ENCODE measurements at places on chromosomes 3 and 15.

DNA sequence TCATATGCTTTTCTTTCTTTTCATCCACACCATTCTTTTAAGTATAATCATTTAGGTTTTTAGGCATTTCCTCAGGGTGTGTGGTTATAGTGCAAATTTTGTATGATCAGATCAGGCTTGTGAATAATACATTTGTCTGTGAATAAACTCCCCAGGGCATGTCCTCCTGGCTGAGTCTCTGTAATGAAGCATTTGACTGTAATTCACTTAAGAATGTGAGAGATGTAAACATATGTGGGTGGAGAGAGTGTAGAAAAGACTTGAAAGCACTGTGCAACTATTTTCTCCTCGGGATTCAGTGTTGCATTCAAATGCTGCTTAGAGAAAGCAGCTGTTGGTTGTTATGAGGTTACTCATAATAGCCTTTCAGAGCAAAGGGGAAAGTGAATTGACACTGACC, 996.5 kb downstream of the TUSC7 start:
- DNase-seq: peak; percentile 88

- no peak for DNase-seq
These were observed 1.6 kb downstream of the STRA6 start for GRCh38 chr15:74200871-74201419.

DNA sequence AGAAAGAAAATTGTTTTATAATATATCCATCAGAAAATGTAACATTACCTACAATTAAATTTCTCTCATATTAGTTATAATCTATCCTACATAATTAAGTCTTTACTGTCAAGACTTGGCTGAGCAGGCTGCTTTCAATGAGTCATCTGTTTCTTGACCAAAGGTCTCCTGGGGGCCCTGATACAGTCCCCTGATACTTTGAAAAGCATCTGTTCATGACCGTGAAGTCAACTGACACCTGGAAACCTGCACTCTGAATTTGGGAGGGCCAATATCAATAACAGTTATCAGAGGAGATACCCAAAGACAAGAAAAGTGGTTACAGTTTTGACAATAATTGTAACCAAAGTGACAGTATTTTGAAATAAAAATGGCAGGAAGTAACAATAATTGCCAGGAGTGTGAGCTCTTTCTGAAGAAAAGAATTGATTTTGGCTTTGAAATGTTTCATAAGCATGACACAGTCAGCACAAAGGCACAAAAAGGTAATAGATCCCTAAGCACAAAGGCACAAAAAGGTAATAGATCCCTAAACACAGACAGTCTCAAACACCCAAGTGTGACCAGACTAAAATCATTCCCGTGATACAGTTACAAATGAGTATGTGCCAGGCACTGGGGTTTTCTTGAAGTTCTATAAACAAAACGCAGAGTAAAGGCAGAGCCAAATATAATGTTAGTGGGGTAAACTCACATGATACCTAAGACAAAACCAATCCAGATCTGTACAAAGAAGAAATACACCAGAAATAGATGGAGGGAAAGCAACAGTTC, 260.7 kb downstream of the PLOD2 start:
- no peak for DNase-seq

GRCh38 chr15:69328739-69329138, 30.0 kb downstream of the PAQR5 start:
- DNase-seq: no peak

GRCh38 chr15:40847223-40847961, 3.5 kb downstream of the SPINT1 start:
- no peak for DNase-seq

DNA sequence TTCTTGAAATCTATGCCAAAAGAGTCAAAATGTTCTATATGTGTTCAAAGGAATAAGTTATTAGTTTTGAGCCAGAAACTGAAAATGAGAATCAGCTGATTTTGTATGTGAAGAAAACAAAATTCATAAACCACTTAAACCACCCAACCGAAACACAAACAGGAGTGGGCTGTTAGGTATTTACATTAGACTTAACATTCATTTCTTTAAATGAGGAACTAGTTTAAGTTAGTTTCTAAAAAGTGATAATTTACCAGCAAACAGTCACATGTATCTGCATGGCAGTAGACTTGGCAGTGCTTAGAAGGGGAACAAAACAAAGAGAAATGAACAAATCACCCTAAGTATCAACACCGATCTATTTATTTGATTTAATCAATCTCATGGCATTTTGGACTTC, 128.0 kb downstream of the GMNC start:
- DNase-seq: no peak

DNA sequence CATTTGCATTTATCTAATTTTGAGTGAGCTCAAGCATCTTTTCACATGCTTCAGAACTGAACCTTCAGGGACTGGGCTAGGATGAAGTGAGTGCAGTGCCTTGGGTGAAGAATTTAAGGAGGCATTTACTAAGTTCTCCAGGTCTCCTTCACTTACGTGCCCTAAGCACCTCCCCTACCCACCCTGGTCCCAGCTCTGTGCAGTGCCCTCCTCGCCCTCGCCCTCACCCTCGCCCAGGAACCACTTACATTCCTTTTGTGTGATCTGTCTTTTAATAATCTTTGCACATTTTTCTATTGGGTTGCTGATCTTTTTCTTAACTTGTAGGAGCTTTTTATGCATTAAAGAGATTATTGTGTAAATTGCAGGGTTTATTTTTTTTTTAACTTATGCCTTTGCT, 322.6 kb downstream of the THSD4 start:
- DNase-seq: no peak

GRCh38 chr3:113174801-113175485, 36.4 kb upstream of the BOC start:
- DNase-seq: no peak

DNA sequence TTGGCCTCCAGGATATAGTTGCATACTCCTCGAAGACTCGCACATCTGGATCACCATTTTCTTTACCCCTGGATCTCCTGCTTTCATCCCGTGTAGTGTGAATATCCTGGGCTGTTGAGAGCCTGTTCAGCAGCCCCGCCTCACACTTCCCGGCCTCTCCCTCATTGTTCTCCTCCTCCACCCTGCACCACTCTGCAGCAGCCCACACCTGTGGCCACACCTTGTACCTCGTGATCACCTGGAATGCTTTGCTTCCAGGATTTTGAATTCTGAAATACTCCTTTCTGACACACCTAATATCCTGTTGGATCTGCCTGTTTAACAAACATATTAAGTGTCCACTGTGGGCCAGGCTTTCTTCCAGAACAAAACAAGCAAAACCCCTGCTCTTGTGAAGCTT, 14.4 kb downstream of the ABHD17C start:
- no peak for DNase-seq

DNA sequence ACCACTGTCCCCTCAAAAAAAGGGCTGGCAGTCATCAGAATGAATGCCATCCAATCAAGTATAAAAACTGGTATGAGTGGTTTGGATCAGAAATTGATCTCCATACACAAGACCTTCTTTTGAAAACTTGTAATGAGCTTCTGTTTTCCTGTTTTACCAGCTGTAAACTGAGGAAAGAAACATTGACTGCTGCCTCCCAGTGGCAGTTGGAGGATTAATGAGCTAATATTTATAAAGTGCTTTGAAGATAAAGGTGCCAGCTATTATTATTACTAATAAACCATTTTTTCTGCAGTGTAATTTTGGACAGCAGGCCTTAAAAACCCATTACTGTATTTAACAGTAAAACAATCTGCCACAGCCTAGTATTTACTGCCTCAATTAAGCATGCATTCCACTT, 11.4 kb downstream of the CHL1 start:
- DNase-seq: no peak

DNA sequence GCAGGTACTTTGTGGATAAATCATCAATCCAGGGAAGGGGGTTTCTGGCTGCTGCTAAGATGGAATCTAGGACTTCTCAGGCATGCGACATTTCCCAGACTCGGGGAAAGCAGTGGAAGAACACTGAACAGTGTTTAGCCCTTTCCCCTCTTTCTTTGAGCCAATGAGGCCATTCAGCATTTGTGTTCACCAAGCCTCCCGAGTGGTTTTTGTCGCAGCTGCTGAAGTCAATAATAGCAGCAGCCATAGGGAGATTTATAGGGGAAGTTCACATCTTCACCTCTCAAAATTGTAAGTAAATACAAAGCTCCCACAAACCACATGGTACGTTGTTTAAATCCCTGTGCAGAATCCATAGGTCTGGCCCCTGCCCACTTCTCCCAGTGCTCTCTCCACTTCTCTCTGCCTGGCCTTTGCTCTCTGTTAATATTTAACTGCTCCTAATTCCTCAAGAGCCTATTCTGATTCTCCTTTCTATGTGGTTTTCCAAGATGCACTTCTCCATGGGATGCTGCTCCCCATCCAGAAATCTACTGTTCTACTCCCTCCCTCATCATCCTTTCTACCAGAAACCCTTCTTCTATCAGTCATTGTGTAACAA, 230.7 kb downstream of the SHQ1 start:
- DNase-seq: no peak

DNA sequence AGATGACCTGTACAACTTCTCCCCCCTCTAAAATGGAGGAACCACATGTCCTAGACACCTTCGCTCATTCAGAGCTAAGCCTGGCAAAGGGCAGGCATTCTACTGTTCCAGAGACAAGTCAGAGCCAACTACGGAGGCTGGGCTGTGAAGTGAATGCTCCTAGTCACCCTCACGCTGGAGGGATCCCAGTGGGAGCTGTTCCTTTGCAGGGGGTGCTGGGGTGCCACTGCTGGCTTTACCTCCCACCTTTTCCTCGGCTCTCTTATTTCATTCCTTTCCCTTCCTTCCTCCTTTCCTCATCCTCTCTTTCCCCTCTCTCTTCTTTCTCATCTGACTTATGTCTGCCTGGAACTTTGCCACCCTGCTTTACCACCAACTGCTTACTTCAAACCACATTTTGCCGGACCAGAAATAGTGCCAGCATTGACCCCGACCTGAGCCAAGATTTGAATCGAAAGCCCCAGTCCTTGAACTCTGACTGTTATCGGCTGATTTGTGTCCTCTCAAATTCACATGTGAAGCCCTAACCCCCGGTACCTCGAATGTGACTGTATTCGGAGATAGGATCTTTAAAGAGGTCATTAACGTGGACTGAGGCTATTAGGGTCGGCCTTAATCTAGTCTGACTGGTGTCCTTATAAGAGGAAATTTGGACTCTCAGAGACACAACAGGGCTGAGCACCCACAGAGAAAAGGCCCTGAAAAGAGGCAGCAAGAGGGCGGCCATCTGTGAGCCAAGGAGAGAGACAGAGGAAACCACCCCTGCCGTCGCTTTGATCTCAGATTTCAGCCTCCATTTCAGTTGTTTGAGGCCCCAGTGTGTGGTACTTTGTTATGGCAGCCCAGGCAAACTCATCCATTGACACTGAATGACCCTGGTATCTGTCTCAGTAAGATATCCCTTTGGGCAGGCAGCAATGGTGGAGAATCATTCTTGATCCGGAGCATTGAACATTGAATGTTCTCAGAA, 31.3 kb upstream of the TBC1D21 start:
- no peak for DNase-seq

GRCh38 chr15:64619880-64620839, 155.2 kb downstream of the RBPMS2 start:
- DNase-seq: peak; percentile 37

GRCh38 chr3:40642812-40643211, 118.1 kb downstream of the ZNF621 start:
- no peak for DNase-seq

GRCh38 chr3:11059090-11059798, 66.7 kb downstream of the SLC6A1 start:
- peak; percentile 38 for DNase-seq

All from GM04504 (cell line).